ENCODE measurements at places on chromosomes 12 and 14.

GRCh38 chr12:118790578-118790977 is 190.8 kb upstream of the SRRM4 start:
- no peak for DNase-seq

DNA sequence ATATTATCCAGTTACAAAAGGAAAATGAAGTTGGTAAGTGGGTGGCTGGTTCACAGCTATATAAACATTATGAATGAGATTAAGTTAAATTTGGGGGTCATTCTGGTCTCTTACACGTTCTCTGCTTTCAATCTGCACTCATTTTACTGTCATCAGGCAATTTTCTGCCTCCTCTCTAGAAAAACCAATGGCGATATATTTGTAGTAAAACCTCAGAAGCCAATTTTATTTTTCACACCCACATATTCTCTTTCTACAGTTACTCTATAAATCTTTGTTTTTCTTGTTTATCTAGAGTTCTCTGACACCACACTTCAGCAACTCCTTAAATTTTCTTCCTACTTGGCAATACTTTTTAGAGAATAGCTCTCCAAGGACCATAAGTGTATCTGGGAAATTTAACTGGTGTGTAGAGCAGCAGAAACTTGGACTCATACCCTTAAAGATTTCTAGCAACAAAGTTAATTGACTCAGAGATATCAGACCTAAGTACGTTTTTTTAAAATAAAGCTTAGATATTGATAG is 926.9 kb downstream of the TMTC2 start:
- DNase-seq, result no peak

DNA sequence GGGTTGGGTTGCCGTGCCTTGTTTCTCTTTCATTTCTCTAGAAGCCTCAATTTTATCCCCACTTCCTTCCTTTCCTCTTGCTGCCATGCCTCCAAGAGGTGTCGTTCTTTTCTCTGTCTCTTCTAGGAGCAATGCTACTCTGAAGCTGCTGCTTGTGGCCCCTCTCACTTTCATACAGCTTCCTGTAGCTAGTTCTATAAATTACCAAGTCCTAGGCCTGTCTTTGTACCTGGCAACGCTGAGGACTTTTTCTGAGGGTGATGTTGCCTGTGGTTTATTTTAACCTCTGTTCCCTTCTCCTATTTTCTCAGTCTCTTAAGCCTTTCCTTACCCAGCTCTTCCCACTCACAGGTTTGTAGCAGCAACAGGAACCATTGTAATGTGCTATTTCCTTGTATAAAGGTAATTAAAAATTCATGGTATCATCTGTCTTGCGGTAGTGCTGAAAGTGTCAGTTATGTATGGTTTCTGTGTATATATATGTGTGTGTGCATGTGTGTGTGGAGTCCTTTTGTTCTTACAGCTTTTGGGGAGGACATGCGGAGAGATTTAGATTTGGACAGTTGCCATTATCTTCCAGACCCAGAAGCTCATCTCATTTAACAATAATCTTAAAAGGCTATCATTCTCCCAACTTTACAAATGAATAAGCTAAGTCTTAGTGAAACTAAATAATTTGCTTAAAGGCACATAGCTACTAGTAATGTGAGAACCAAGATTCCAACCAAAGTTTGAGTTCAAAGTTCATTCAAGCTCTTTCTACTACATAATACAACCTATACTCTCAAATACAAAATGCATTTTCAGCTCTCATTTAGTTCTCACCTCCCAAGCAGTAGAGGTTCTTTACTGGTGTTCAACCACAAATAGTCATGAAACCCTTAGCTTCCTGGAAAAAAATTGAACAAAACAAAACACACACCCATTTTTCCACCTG is 43.8 kb downstream of the DDHD1 start:
- no peak for DNase-seq

GRCh38 chr14:56630707-56631106 is 51.1 kb downstream of the TMEM260 start:
- no peak for DNase-seq

DNA sequence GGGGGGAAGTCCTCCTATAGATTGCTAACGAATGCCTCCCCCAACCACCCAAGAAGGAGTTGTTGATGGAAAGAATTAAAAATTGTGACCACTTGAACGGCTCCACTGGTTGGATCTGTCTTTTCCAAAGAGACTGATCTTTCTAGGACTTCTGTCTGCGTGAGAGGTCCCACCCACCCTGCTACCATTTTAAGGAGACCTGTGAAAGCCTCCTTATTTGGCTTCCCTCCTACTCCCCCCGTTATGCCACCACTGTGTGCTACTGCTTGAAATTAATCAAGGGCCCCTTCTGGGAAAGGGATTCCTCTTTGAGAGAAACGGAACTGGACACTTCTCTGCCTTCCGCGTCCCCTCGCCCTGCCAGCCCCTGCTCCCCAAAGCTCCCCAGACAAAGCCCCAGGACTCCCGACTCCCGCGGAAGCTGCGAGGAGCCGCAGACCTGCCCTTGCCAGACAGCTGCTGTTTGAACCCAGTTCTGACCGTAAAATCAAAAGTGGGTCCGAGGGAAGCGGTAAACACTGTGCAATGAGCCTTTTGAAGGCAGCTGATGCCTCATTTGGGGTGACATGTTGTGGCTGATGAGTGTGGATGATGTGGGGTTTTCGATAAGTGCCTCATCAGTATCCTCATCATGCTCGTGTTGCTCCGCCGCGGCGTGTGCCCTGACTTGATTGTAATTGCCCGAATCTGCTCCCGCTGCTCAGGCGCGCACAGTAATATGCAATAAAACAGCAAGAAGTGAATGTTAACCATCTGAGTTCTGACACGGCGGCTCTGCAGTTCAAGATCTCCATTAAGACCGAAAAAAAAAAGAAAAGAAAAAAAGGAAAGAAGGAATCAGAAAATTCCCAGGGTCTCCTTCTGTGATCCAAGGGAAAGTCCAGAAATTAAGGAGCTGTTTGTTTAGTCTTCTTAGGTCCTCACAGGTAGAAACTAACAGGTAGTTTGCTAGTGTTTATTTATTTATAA is 48.2 kb downstream of the MBIP start:
- DNase-seq, result no peak

DNA sequence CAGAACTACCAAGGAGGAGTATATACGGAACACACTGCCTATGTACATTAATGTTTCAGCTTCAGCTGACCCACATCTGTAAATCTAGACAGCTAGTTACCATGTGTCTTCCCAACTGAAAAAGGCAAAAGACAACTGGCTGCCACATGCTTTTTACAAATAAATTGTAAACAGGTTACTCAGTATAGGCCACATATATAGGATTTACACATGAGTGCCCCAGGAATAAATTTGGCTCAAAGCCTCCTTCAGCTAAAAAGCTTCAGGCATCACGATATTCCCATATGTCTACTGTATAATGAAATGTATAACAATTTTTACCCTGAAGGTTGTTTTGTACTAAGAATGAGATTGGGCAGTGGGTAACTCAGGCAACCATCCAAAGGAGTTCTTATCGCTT is 175.9 kb upstream of the BMP4 start:
- DNase-seq, result peak; percentile 6

Data from kidney tubule cell (primary cell).